Stimulated activated CD4-positive, alpha-beta T cell treated with anti-CD3 and anti-CD28 coated beads, Interleukin-4, amount 100 ng/mL, for 1 hour (primary cell): ENCODE measurements at places on chromosomes 13 and 19.

DNA sequence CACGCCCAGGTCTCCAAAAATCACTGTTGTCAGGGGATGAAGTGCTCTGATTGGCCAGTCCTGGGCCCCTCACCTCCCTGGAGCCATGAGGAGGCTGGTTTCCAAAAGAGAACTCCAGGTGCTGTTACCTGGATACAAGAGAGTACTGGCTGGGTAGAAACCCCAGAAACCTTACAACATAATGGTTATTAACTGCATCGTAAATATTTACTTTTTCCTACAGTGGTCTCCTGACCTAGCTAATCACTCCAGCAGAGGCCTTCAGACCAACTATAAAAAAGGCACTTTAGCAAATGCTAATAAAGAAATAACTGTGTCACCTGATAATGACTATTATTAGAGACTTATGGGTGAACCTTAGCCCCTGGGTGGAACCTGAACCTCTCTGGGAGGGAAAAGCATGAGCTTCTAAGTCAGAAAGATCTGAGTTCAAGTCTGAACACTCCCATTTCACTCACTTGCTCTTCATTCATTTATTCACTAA lies 1.5 kb upstream of the IGSF23 start:
- DNase-seq: no peak

- DNase-seq: no peak
These were observed 158.8 kb downstream of the RGCC start for GRCh38 chr13:41616151-41616550.

GRCh38 chr13:100149389-100149788 lies 60.5 kb downstream of the PCCA start:
- DNase-seq: no peak

DNA sequence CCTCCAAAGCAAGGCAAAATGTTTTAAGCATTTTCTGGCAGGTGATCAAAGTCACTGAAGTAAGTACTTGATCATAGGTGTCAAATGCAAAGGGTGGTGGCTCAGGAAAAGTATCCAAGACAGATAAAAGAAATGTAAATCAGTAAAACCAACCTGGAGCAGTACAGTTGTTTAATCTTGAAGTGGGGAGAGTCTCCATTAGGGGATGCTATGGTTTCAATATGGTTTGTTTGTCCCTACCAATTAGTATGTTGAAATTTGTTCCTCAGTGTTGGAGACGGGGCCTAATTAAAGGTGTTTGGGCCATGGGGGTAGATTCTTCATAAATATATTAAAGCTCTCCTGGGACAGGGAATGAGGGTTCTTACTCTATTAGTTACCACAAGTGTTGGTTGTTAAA lies 1781.7 kb upstream of the PRR20A start:
- no peak for DNase-seq

GRCh38 chr13:111111376-111111937 lies 3.7 kb upstream of the ARHGEF7 start:
- no peak for DNase-seq

DNA sequence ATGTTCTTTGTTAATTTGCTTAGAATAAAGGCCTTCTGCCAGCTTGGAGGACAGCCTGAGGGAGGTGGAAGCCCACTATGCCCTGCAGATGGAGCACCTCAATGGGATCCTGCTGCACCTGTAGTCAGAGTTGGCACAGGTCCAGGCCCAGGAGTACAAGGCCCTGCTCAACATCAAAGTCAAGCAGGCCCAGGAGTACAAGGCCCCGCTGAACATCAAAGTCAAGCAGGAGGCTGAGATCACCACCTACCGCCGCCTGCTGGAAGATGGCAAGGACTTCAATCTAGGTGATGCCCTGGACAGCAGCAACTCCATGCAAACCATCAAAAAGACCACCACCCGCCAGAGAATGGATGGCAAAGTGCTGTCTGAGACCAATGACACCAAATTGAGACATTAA lies 41.7 kb downstream of the ZNF85 start:
- DNase-seq: no peak

DNA sequence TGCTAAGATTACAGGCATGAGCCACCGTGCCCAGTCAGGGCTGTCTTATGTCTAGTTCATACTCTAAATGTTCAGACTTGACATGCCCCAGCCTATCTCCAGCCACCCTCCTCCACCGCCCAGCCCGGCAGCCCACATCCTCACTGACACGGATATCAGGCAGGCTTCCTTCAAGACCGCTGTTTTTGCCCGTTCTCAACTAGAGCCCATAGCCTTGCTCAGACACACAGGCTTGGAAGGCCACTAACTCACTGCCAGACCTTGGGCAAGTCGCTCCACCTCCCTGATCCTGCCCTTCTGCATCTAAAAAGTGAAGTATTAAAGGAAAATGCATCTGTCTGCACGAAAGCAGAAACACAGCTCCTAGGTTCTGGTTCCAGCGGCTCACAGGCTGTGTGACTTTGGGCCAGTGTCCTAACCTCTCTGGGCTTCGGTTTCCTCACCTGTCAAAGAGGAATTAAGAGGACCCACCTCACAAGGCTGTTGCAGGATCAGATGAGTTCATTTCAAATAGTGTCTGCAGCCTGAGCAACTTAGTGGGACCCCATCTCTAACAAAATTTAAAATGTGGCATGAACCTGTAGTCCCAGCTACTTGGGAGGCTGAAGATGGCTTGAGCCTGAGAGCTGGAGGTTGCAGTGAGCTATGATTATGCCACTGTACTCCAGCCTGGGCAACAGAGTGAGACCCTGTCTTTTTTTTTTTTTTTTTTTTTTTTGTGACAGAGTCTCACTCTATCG lies 14.5 kb upstream of the CERS4 start:
- peak; percentile 19 for DNase-seq

GRCh38 chr13:59873856-59874255 lies 289.9 kb downstream of the DIAPH3 start:
- DNase-seq: no peak

DNA sequence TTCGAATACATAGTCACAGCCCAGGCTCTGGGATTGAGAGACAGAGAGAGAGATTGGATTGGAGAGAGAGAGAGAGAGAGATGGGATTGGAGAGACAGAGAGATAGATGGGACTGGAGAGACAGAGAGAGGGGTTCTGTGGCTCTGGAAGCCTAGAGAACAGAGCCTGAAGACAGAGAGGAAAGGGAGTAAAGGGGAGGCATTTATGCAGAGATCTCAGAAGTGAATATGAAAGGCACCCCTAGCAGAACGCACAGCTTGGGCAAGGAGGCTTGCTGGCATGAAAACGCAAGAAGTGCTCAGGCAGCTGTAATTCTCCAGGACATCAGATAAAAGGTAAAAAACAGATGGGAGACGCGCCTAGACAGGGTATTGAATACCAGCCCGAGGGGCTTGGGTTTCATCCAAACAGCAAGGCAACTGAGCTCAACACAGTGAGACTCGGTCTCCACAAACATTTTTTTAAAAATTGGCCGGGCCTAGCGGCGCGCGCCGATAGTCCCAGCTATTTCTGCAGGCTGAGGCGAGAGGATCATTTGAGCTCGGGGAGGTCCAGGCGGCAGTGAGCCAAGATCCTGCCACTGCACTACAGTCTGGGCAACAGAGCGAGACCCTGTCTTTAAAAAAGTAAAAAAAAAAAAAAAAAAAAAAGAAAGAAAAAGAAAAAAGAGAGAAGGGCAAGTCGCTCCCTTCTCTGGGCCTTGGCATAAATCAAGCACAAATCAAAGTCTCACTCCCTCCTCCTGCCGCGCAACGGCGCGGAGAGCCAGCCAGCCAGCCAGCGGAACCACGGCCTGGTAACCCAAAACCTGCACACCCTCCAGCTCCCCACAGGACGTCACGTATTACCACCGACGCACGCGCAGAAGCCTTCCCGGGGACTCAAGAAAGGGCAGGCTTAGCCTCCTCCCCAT lies 774 bp upstream of the PPP2R1A start:
- DNase-seq: peak; percentile 97

DNA sequence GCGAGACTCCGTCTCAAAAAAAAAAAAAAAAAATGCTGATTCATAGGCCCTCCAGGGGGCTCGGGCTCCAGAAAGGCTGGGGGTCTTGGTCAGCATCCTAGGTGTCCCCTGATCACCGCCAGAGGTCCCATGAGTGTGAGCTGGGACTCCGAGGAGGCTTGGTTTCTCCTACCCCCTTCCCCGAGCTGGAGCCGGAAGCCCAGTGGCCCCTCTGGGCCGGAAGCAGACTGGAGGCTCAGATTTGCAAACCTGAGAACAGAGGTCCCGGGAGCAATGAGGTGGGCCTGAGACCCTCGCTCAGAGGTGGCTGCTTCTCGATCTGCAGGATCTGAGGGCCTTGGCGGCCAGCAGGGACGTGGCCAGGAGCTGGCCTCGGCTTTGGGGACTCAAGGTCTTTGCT lies 41.5 kb downstream of the EFNA2 start:
- no peak for DNase-seq

GRCh38 chr13:94192431-94192975 lies 287.0 kb downstream of the DCT start:
- DNase-seq: peak; percentile 8

GRCh38 chr13:50158385-50159165 lies 143.3 kb downstream of the KCNRG start:
- no peak for DNase-seq

GRCh38 chr13:23949200-23949599 lies 51.9 kb upstream of the C1QTNF9B start:
- DNase-seq: no peak

DNA sequence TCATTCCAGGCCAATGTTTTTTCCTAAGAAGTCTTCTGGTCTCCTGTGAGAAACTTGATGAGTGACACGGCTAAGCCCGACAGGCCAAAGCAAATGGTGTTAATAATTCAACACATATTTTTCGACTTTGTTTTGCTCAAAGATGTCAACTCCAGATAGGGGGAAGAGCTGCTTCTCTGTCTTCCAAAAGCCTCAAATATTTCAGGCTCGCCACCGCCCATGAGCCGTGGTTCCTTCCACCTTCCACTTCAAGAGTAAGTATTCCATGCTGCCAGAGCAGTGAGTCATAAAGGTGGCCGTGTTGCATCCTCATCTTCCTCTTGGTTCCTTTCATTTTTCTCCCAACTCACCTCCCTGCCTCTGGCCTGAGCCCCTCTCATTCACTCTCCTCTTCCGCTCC lies 272.6 kb downstream of the EFNB2 start:
- no peak for DNase-seq

- no peak for DNase-seq
These were observed 93.5 kb upstream of the MRI1 start for GRCh38 chr19:13670846-13671245.

DNA sequence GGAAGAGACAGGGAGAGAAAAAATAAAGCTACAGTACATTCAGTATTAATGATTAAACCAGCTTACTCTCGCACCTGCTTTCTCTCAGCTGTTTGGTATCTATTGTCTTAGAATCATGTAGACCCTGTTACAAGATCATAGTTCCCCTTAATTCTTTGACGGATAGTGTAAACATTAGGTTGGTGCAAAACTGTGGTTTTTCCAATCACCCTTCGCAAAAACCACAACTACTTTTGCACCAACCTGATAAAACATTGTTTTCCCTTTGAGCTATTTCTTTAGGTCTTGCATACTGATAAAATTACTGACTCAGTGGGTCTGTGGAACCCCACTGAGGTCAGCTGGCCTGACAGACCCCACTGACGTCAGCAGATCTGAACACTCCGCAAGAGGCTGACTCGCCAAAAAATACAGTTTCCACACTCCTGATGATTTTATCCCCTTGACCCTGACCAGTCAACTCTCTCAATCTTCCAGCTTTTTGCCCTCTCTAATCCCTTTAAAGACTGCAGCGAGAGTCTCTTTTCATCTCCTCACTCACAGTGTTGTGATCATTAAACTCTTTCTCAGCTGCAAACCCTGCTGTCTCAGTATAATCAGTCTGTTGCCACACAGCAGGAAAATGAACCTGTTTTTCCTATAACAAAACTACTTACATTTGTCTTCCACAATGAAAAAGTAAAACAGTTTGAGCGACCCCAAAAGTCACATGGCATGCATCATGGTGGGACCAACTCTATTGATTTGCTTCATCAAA lies 123.9 kb downstream of the SLITRK6 start:
- no peak for DNase-seq

DNA sequence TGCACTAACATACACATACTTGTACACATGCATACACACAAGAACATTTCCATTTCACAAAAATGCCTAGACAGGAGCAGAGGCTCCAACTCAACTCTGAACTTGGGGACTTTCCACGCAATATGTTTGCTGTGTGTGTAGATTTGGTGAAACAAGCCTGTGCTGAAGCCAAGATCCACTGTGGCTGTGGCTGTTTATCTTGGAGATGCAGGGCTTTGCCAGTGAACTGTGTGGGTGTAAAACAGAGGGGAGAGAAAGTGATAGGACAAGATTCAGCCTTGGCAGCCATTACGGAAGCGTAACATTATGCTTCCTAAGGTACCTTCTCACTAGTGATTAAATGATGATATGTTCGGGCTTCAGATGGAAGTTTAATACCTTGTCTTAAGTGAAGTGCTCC lies 73.2 kb upstream of the MBNL2 start:
- no peak for DNase-seq

- DNase-seq: no peak
These were observed 49.4 kb downstream of the PEPD start for GRCh38 chr19:33472226-33472625.
